ENCODE measurements at places on chromosomes 6 and 20.

DNA sequence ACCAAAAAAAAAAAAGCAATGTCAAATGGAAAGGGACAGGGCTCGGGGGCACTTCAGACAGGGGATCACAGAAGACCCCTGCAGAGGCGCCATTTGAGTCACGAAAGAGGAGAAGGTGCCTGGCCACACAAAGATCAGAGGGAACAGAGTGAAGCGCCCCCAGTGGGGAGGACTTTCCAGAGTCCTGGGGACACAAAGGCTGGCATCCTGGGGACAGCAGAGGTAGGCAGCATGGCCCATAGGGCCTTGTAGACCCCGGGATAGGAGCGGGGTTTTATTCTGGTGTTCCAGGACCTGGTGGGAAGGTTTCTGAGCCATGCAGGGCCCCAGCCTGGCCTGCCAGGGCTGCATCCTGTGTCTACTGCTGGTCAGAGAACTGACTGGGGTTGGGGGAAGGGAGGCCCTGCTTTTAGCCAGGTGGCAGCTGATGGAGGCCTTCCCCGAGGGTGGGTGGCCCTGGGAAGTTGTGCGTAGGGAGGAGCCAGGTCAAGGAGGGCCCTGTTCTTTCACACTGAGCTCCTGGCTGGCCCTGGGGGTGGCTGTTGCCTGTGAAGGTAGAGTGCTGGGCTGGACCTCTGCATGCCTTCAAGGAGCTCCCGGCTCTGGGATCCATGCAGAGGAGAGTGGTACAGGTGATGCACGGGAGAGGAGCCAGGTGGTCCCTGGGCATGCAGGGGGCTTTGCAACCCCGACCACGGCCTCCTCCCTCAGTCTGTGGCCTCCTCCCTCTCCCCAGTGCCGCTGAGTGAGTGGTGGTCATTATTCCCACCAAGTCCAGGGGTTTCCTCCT, 117.9 kb downstream of the CDH4 start:
- no peak for DNase-seq

GRCh38 chr20:54069501-54069971, 858 bp downstream of the BCAS1 start:
- no peak for DNase-seq

DNA sequence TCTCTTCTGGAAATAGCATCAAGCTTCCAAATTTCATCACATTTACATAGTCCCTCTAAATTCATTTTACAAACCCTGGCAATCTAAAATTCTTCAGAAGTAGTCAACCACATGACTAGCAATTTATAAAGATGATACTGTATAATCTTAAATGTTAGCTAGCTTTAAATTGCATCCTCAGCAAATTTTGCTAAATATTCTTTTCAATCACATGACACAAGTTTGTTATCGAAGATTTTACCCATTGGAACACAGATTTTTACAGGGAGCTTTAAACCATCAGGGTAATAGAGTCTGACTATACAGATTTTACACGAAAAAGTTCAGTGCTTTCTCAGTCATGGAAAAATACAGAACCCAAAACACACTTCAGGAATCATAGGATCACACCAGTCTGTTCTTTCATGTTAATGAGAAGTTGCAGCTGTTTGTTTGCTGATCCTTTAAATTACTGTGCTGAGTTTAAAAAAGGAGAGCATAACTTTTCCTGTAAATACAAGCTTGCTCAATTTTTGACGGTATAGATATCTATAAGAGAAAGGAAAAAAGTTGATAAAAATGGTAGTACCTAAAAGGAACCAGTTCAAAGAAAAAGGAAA, 445.8 kb upstream of the ADGRB3 start:
- DNase-seq = no peak

GRCh38 chr6:137849181-137849980, 17.7 kb upstream of the TNFAIP3 start:
- DNase-seq = no peak

GRCh38 chr6:100479179-100480035, 14.7 kb upstream of the SIM1 start:
- DNase-seq = no peak

DNA sequence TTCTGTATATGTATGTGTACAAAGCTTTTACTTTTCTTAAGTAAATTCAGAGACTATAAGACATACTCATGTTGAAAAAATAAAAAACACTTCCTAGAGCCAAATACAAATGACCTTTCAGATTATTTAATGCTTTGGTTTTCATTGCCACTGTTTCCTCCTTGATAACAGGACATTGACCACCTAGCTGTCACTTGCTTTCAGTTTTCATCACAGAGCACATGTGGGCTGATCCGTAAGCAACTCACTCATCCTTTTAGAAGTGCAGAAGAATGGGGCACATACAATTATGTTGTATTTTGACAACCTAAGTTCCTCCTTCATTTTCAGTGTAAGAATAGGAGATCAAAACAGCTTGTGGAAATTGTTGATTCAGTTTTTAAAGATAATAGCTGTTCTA, 6.2 kb downstream of the ZBTB2 start:
- no peak for DNase-seq

- DNase-seq = no peak
These were observed 104.0 kb downstream of the RTN4IP1 start for GRCh38 chr6:106525107-106525881.

- no peak for DNase-seq
These were observed 37.7 kb downstream of the ZBTB9 start for GRCh38 chr6:33492093-33492492.
